ENCODE measurements at places on chromosomes 12 and 14.

DNA sequence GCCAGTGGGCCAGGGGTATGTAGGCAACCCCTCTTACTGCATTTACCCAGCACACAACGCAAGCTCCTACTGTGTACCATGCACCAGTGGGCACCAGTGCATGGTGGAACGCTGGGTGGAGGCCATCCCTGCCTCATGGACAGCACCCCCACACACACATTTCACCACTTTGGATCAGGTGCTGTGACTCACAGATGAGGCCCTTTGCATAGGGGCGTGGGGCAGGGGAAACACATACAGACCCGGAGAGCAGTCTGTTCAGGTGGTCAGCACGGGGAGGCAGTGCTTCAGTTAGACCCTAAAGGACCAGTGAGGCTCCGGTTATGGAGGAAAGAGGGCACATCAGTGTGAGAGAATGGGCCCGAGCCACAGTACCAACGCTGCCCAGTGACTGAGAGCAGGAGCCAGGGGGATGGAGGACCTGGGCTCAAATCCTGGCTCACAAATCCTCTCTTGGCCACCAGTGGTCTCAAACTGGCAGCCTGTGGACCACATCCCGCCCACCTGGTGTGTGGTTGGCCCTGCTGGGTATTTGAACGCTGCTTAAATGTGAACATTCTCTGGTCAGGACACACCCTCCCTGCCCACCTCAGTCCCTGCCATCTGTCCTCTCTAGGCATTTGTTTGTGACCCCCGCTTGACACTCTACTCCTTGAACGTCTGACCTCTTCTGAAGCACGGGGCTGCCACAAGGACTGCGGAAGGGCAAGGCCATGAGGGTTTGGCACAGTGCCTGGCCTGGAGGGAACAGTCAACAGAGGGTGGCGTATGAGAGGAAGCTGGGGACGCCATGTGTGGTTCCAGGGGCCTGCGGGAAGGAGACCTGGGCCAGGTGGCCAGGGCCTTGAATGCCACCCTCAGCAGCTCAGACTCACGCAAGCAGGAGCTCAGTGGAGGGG, 46.7 kb downstream of the FAM222A start:
- no peak for DNase-seq

DNA sequence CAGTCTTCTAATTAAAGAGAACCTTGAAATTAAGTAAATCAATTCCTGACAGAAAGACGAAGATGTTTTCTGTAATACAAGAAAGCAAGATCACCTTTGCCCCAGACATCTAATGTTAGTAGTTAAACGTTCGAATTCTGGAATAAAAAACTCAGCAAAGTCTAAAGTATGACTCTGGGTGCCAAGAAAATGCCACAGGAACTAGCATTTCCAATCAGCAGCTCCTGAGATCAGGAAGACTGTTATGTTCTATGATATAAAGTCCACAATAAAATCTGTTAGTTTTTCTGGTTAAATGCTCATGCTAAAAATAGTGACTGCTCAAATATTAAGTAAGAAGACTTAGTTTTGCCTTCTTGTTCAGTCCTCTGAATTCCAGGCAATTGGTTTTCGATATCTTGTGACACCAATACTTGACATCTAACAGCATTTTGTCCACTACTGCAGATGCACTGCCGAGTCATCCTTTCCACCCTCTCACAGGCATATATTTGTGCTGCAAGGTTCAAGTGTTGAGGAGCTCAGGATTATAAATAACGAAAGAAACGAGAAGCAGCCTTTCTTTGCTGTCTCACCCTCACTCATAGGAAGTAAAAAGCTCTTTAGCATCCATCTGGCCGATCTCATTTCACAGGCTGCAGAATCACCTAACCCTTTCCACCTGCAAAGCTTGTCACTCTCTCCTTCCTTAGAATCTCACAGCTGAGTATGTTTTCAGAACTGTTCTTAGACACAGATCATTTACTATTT, 32.0 kb downstream of the SSH1 start:
- no peak for DNase-seq

DNA sequence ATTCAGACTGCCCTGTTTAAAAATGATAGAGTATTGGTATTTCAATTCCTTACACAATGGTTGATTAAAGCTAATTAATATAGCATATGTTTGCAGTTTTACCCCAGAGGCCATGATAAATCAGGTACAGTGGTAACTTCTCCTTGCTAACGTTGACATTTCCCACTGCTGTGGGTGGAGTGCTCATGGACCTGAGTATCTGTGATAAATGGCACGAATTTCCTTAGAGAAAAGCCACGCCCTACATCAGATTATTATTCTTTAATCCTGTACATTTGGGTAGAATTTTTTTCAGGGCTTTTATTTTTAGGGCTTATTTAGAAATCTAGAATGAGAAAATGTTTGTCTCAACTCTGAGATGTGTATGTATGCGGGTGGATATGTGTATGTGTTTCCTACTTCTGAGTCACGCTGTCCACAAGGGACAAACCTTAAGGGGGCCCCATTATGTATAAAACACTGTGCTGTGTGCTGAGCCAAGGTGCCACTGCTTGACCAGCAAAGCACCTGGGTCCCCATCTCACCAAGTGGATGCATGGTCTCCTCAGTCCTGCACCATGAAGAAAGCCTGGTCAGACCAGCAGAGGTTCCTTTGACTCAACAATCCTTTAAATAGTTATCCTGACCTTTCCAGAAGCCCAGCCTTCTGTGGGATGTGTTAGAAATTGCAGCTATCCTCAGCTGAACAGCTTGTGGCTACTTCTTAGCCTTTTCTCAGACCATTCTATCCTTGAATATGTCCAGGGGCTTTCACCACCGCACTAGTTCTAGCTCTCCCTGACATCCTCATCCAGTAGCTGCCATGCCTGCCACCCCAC, 57.9 kb upstream of the STK38L start:
- DNase-seq: no peak

- DNase-seq: no peak
Measured at GRCh38 chr12:19808371-19808770, 369.1 kb downstream of the AEBP2 start.

GRCh38 chr14:78029601-78030372, 140.4 kb upstream of the NRXN3 start:
- DNase-seq: no peak

DNA sequence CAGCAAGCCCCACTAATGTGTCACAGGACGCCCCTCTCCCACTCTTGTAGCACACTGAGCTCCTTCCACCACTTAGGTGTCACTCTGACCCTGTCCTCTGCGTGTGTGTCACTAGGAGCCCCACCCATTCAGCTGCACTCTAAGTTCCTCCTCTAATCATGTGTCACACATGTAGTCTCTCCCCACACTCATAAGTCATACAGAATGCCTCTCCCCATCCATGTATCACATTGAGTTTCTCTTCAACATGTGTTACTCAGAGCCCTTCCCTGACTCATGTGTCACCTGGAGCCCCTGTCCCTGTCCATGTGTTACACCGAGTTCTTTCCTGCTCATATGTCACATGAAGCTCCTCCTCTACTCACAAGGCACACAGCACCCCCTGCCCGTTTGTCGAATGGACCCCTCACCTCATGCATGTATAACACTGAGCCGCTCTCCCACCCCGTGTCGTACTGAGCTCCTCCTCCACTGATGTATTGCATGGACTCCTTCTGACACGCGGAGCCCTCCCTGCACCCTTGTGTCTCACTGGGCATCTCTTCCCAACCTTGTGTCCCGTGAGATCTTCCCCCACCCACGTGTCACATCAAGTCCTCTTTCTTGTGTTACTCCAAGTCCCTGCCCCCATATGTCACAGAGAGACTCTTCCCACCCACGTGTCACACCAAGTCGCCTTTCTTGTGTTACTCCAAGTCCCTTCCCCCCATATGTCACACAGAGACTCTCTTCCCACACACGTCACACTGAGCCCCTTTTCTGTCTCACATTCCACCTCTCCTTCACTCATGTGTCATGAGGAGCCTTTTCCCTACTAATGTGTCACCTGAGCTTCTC, 31.0 kb downstream of the RTL1 start:
- no peak for DNase-seq

GRCh38 chr12:54786081-54786480, 68.2 kb upstream of the MUCL1 start:
- no peak for DNase-seq

DNA sequence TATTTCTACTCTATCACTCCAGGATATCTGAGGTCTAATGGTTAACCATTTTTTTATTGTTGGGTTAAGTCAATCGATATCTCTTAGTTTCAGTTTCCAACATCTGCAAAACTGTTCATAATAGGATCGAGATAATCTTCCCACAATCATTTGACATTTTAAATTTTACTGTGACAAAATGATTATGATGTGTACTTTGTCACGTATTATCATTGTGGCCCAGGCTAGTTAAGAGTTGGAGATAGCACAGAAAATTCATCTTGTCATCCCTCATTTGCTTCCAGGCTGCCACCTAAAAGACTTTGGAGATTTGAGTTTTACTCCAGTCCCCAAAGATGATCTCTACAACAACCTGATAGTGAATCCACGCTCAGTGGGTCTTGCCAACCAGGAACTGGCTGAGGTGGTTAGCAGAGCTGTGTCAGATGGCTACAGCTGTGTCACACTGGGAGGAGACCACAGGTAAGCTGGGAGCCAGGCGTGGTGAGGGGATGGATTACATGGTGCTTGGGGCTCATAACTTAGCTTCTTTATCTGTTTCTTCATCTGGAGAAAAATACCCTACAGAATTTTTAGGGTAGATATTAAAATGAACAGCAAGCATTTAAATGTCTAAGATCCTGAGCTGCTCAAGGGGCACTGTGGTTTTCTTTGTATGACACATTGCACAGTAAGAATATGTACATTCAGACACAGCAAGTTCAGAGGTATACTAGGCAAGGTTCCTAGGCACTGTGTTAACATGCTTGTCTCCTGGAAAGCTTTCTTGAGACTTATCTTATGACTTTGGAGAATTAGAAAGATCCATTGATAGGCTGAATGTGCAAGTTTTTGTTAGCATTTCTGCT, 22.4 kb downstream of the ARG2 start:
- no peak for DNase-seq

DNA sequence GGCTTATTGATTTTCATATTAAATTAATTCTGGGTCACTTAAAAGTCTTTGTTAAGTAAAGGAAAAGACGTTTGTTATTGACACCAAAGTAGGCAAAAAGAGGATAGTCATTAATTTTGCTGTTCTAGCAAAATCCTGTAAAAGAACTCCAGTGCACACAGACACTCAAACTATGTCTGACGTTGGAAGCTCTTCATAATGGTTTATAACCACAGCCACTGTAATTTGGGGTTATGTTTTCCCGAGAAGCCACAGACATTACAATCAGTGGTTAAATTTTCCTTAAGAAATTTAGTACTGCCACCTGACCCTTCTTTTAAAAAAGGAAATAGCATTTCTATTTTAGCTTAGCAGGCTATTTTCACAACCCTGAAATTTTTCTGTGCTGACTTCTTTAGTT, 267.5 kb downstream of the CCDC91 start:
- DNase-seq: no peak

- DNase-seq: no peak
Measured at GRCh38 chr14:45968037-45968436, 683.5 kb downstream of the RPL10L start.

- DNase-seq: no peak
Measured at GRCh38 chr12:29702972-29703371, 80.8 kb downstream of the TMTC1 start.

GRCh38 chr12:14907953-14908352, 22.3 kb upstream of the MGP start:
- no peak for DNase-seq

- DNase-seq: no peak
Measured at GRCh38 chr12:120214626-120215356, 13.9 kb upstream of the RPLP0 start.

- DNase-seq: no peak
Measured at GRCh38 chr12:119302451-119303080, 32.0 kb upstream of the CCDC60 start.

GRCh38 chr12:92537290-92537960, 165.4 kb upstream of the PLEKHG7 start:
- DNase-seq: no peak

GRCh38 chr14:96105926-96106441, 66.8 kb downstream of the C14orf132 start:
- DNase-seq: no peak

DNA sequence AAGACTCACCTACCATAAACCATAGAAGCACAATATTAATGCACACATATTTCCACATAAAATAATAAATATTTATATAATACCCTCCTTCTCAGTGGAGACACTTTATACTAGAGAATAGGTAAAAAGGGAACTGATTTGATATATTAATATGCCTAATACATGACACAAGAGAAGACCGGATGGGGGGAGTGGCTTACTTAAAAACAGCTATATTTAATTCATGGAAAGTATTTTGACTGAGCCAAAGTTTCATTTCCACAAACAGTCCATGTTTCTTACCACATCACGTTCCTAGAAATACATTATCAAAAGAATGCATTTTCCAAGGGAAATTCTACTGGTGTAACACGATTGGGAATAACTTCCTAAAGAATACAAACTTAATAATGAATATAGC, 63.4 kb downstream of the ITPR2 start:
- DNase-seq: no peak

DNA sequence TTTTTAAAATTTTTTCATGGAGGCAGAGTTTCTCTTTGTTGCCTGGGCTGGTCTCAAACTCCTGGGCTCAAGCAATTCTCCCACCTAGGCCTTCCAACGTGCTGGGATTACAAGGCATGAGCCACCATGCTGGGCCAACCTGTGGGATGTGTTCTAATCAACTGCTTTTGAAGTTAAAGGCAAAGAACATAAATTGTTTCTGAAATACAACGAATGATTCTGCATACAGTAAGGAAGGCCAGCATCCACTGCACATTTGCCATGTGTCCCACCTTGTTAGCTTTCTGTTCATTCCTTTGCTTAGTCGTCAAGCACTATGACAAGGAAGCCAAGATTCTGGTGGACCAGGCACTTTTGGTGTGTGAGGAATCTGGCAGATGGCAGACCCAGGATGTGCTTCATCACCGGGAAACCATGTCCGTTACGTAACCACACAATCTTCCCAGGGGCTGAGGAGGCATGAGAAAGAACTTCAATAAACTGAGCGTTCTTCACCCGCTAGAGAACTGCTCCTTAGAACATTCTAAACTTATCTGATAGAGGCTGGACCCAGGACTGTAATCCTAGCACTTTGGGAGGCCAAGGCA, 24.5 kb downstream of the MOK start:
- DNase-seq: no peak

DNA sequence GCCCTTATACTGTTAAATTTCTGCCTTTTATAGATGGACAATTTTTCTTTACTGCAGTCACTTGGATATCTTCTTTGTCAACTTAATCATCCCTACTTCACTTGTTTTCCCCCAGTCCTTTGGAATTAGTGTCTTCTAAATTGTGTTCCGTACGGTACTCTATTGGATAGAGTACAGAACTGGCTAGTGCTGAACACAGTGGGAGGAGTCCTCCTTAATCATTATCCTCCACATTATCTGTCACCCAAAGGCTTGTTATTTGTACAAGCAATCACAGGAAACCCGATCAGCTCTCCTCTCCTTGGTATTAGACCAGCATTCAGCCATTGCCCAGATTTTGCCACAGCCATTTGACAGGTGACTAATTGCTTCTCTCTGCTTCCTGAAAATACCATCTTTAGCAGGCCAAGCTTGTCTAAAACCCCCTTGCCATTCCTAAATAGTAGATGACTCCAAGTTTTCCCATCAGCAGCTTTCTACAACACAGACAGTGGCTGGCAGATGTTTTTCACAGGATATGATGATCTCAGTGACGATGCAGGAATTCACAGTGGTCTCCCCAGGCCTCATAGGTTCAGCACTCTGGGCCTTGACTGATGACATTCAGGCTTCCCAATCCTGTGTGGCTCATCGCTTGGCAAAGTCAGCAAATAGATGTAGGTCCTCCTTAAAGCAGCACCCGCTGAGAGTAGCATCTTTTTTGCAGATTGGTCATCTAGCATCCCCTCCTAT, 216.0 kb upstream of the RGS6 start:
- no peak for DNase-seq
